Suprapubic skin (tissue), 4 donors: ENCODE measurements at places on chromosomes 1 and 21. TPM values are rescaled to one million over a fixed set of nuclear protein-coding genes. Genes with fewer than 3 reads are reported as not detected.

S100A10 gene
- total RNA-seq, result 165 TPM

EDARADD gene
- total RNA-seq, result 8.6 TPM

RNU1-3 gene
- total RNA-seq, result under 0.01 TPM

VWA5B1 gene
- not detected for total RNA-seq

DNA sequence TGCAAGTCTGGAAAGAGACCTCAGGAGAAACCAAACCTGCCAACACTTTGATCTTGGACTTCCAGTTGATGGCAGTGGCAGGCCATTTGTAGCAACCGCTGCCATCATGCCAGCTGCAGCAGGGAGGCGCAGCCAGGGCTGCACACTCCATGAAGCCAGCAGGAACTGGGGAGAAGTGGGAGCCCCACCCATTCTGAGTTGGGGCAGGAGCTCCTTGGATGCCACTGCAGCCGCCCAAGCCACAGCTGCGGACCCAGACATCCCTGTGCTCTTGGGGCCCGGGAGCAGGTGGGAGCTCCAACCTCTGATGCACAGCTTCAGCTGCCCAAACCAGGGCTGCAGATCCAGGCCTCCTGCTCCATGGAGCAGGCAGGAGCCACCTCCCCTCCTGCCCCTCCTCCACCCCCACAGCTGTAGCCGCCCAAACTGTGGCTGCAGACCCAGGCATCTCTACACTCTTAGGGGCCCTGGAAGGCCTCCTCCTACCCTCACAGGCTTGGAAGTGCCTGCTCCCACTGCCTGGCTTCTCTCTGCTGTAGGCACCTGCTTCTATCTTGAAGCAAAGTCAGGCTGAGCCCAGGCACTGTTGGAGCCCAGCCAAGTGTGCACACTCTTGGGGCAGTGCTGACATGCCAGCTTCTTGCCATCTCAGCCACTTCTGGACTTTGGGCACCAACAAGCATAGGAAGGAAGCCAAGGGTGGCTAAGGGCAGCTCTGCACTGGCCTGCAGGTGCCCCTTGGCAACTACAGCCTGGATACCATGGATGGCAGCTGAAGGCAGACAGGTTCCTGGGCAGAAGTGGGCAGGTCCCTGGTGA, 20.0 kb upstream of the DISP1 start:
- H3K4me1 ChIP-seq, result peaks cover 3% of the 10 kb centered on the region
- H3K27ac ChIP-seq, result no peak overlapping the region

GRCh38 chr1:238205045-238205662, 314.4 kb upstream of the ZP4 start:
- H3K4me1 ChIP-seq, result no peaks in the 10 kb centered on the region
- no peak for DNase-seq
- no peaks in the 10 kb centered on the region for H3K27me3 ChIP-seq
- H3K36me3 ChIP-seq, result no peaks in the 10 kb centered on the region
- no peak overlapping the region for H3K4me3 ChIP-seq
- no peak overlapping the region for H3K27ac ChIP-seq

DNA sequence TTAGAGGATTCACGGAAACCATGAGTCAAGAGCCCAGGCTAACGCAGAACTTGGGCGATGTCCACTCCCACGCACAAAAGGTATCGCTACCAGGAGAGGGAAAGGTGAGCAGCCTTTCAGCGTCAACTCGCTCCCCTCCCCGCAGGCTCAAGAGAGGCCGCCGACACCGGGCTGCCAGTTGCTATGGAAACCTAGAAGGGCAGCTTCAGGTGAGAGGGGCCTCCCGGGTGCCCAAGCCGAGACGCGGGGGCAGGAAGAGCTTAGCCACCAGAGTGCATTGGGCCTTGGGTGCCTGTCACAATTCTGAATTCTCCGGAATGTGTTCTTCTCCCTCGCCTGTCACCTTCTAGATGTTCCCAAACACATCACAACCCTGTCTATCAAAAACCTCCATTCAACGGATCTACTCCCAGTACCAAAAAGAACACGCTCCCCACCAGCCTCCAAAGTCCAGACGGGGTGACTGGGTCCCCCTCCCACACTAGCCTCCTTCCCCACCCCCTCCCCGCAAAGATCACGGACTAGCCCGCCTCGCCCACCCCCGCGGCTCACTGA, 694 bp downstream of the MEAF6 start:
- H3K36me3 ChIP-seq, result peaks cover 18% of the 10 kb centered on the region
- no peak for DNase-seq
- H3K4me1 ChIP-seq, result peaks cover 21% of the 10 kb centered on the region
- no peaks in the 10 kb centered on the region for H3K27me3 ChIP-seq
- peak overlapping the region; percentile 87 for H3K4me3 ChIP-seq

DNA sequence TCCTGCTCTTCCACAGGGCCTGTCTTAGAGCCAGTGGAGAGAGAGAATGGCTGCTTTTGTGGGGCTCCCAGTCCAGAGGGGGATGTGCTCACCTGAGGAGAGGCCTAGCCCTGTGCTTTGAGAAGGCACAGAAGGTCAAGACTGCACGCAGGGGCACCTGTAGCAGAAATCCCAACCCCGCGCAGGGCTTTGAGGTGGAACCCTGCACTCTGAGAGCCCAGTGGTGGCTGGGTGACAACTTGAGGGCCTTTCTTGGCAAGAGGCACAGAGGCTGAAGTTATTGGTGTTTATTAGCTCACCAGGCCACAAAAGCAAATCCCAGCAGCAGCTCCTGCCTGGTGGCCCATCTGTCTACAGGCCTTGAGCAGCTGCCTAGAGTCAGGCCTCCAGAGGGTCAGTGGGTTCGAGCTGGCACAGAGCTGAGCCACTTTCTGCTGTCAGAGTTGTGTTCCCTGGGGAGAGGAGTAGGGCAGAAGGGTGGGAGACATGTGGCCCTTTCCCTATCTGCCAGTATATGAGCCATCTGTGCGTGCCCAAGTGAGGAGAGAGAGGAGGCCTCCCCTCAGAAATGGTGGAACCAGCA, 31.4 kb downstream of the SZRD1 start:
- H3K4me1 ChIP-seq, result peaks cover 22% of the 10 kb centered on the region
- H3K27me3 ChIP-seq, result no peaks in the 10 kb centered on the region

- no peaks in the 10 kb centered on the region for H3K4me1 ChIP-seq
- peaks cover 16% of the 10 kb centered on the region for H3K27me3 ChIP-seq
- no peaks in the 10 kb centered on the region for H3K36me3 ChIP-seq
- no peak for DNase-seq
These were observed 151.2 kb downstream of the DMRTA2 start for GRCh38 chr1:50271968-50272578.

DNA sequence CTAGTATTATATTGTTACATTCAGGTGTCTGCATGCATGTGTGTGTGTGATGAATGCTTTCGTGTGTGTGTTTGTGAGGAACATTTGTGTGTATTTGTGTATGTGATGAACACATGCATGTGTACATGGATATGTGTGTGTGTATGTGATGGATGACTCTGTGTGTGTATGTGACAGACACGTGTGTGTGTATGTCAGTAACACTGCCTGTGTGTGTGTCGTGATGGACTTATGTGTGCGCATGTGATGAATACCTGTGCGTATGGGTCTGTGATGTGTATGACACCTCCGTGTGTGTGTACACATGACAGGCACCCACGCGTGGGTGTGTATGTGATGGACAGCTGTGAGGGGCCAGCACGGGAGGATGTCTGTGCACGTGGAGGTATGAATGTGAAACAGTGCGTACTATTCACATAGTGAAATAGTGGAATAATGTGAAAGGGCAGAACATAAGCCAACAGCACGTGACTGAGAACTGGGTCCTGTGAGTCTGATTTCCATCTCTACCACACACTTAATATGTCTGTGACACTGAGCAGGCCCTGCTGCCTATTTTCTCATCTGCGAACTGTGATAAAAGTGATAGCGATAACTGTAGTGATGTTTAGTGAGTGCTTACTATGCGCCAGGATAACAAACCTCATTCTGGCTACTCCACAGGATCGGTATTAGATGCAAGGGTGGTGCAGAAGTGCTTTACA, 41.8 kb upstream of the CSF3R start:
- H3K27ac ChIP-seq, result no peak overlapping the region
- no peaks in the 10 kb centered on the region for H3K36me3 ChIP-seq
- DNase-seq, result peak; percentile 28
- no peaks in the 10 kb centered on the region for H3K4me1 ChIP-seq

DNA sequence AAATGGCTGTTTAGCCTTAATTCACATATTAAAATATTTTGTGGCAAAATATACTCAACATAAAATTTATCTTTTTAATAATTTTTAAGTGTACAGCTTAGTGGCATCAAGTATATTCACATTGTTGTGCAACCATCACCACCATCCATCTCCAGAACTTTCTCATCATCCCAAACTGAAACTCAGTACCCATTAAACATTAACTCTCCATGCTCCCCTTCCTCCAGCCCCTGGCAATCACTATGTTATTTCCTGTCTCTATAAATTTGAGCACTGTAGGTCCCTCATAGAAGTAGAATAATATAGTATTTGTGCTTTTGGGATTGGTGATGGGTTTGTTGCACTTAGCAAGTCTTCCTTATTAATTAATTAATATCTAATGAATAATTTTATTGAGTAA, 29.4 kb downstream of the CCN1 start:
- no peak overlapping the region for H3K4me3 ChIP-seq
- peaks cover 12% of the 10 kb centered on the region for H3K4me1 ChIP-seq
- DNase-seq, result no peak
- no peak overlapping the region for H3K27ac ChIP-seq
- no peaks in the 10 kb centered on the region for H3K36me3 ChIP-seq
- H3K27me3 ChIP-seq, result no peaks in the 10 kb centered on the region

DNA sequence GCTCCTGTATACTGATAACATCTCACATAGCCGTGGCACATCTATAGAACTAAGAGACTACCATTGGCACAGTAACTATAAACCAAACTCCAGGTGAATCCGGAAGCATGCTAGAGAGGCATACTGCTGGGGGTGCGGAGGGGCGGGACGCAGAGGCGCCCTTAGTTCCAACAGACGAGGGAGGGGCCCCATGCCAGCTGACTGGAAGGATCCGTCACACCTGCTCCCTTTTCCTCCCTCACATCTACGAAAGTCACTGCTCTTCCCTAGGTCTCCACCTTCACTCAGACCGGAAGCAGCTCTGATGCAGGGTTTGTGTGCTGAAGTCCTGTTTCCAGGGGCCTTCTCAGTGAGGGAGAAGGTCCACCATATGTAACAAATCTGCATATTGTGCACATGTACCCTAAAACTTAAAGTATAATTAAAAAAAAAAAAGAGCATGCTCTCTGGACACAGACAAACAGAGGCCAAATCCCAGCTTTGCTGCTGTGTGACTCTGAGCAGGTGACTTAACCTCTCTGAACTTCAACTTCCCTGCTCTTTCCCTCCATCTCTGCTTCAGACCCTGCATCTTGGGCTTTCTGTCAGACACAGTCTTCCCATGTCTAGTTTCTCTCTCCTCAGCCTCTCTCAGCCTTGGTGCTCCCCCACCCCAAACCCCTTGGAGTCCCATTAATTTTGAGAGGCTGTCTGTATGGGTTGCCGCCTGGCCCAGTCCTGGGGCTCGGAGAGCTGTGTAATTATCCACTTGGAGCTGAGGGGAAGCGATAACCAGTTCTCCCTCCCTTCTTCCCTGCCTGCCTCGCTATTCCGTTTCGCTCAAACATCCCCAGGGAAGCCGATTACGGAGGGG, 7.8 kb upstream of the GJB5 start:
- H3K4me3 ChIP-seq, result no peak overlapping the region
- no peak overlapping the region for H3K27ac ChIP-seq
- no peak for DNase-seq
- H3K4me1 ChIP-seq, result peaks cover 4% of the 10 kb centered on the region
- H3K27me3 ChIP-seq, result peaks cover 2% of the 10 kb centered on the region

GRCh38 chr1:57819893-57820292, 396.0 kb upstream of the DAB1 start:
- no peaks in the 10 kb centered on the region for H3K4me1 ChIP-seq
- H3K4me3 ChIP-seq, result no peak overlapping the region
- no peak for DNase-seq
- no peaks in the 10 kb centered on the region for H3K36me3 ChIP-seq
- H3K27me3 ChIP-seq, result no peaks in the 10 kb centered on the region
- H3K27ac ChIP-seq, result no peak overlapping the region

DNA sequence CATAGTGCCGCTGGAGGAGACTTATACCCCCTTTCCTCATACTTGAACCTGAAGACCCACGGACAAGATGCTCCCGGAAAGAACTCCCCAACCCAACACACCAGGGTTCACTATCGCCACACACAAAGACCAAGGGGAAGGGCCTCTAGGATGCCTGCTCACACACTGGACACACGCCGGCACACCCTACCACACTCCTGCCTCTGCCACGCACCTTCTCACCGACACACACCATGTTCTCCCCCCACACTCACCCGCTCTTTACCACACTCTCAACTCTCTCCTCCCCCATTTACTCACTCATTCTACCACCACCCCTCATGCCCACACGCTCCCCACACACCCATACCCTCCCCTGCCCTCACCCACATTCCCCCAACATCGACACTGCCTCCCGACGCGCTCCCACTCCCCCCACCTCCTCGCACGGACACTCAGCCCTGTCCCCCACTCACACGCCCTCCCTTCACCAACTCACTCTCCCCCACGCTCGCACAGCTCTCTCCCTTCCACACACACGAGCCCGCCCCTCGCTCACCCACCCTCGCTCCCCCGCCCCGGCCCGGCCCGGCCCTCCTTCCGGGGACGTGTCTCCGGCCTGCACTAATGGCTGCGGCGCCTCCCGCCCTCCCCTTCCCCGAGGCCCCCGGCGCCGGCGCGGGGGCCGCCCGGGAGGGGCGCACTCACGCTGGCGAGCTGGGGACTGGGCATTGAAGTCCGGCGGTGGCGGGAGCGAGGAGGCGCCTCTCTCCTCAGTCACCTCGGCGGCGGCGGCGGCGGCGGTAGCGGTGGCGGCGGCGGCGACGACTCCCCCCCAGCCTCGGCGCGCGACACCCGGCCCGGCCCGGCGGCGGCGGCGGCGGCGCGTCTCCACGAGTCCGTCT, 626 bp downstream of the PTP4A2 start:
- no peaks in the 10 kb centered on the region for H3K27me3 ChIP-seq
- peak overlapping the region; percentile 97 for H3K27ac ChIP-seq
- H3K4me3 ChIP-seq, result peak overlapping the region; percentile 82
- no peaks in the 10 kb centered on the region for H3K36me3 ChIP-seq
- peaks cover 69% of the 10 kb centered on the region for H3K4me1 ChIP-seq
- peak; percentile 90 for DNase-seq

DNA sequence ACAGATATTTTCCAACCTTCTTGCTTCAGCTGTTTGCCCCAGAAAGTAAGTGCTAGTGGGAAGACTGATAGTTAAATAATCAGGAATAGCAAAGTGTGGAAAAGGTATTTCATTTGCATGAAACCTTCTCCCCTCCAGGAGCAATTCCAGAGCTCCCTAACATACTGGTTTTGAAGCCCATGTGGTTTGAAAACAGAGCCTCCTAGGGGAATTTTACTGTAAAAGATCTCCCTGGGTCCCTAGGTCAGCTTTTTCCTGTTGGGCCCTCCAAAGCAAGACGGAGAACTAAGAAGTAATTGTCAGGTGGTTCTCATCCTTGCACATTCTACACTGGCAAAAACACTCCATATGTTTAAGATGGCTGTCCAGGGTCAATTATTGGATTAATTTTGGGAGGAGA, 218.7 kb upstream of the FOXD3 start:
- H3K4me3 ChIP-seq, result no peak overlapping the region
- no peak overlapping the region for H3K27ac ChIP-seq
- H3K36me3 ChIP-seq, result no peaks in the 10 kb centered on the region
- no peak for DNase-seq
- no peaks in the 10 kb centered on the region for H3K4me1 ChIP-seq
- H3K27me3 ChIP-seq, result peaks cover 21% of the 10 kb centered on the region
